Thyroid gland (tissue), 4 donors: ENCODE measurements at places on chromosomes 2 and 18. TPM values are rescaled to one million over a fixed set of nuclear protein-coding genes. Genes with fewer than 3 reads are reported as not detected.

DNA sequence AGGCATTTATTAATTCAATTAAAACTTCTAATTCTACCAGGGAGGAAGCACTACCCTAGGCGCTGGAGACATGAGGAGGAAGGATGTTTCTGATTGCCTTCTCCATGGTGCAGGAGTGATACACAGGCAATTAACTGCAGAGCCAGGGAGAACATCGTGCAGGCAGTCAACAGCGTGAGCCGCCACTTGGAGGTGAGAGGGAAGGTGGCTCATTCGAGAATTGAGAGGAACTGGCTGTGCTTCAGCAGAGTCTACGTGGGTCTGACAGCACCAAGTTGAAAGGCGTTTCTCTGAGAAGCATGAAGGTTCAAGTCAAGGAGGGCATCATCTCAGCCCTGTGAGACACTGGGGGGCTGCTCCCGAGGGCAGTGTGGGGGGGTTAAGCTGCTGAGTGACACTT lies 388.7 kb upstream of the MYT1L start:
- no peaks in the 10 kb centered on the region for H3K4me1 ChIP-seq
- H3K36me3 ChIP-seq: no peaks in the 10 kb centered on the region
- DNase-seq: no peak
- no peak overlapping the region for H3K4me3 ChIP-seq
- no peak overlapping the region for H3K27ac ChIP-seq
- no peaks in the 10 kb centered on the region for H3K27me3 ChIP-seq

The REEP1 gene
- 5.7 TPM for total RNA-seq

The GRP gene
- 0.67 TPM for total RNA-seq

- no peak for DNase-seq
- H3K27me3 ChIP-seq: no peaks in the 10 kb centered on the region
- H3K4me3 ChIP-seq: no peak overlapping the region
- no peak overlapping the region for H3K27ac ChIP-seq
- H3K36me3 ChIP-seq: no peaks in the 10 kb centered on the region
- H3K4me1 ChIP-seq: no peaks in the 10 kb centered on the region
These were observed 157.0 kb upstream of the SH3BP4 start for GRCh38 chr2:234794866-234795265.

DNA sequence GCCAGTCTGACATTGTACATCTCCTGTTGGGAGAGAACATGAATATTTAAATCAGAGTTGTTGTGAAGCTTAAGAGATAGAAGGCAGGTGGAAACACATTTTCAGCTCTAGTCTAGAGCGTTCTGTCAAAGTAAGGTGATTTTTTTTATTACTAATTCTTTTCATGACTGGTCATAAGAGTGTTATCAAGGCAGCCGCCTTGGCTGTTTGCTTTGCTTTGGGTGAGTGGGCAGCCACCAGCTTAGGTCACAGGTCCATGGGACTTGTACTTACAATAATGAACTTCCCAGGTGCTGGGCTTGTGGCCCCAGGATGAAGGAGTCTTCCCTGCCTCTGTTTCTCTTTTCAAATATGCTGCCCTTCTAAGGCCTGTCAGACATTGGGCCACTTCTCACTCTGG lies 256.3 kb downstream of the SRBD1 start:
- no peaks in the 10 kb centered on the region for H3K36me3 ChIP-seq
- no peak overlapping the region for H3K27ac ChIP-seq
- H3K27me3 ChIP-seq: no peaks in the 10 kb centered on the region
